ENCODE measurements at places on chromosomes 4 and X.

DNA sequence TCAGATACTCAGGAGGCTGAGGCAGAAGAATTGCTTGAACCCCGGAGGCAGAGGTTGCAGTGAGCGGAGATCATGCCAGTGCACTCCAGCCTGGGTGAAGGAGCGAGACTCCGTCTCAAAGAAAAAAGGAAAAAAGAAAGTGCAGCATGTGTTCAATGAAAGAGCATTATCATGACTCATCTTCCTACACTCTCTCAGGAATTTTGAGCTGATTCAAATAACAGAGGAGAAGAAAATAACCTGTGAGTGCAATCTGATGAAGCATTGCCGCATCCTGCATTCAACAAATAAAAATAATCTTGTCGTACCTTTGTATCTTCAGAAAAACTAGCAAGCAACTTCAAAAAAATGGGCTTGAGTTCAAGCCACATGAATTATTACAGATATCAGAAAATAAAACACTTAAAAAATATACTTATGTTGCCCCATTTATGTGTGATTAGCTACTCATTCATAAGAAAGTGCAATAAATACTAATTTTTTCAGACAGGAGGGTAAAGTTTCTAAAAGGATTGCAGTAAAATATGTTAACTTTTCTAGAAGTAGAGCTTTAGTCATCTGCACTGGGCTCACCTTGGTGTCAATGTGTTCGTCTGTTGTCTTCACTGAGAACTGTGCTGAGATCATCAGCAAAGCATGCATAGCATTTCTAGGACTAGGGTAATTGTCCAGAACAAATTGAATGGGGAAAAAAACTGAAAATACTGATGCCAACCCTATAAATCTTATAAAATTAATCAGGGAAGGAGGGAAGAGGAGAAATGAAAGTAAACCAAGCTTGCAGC, 90.4 kb upstream of the VCX3B start:
- DNase-seq = no peak

GRCh38 chr4:37561196-37561802, 124.9 kb downstream of the RELL1 start:
- no peak for DNase-seq

- DNase-seq = no peak
Observed at GRCh38 chr4:140711910-140712309, 44.3 kb downstream of the TBC1D9 start.

DNA sequence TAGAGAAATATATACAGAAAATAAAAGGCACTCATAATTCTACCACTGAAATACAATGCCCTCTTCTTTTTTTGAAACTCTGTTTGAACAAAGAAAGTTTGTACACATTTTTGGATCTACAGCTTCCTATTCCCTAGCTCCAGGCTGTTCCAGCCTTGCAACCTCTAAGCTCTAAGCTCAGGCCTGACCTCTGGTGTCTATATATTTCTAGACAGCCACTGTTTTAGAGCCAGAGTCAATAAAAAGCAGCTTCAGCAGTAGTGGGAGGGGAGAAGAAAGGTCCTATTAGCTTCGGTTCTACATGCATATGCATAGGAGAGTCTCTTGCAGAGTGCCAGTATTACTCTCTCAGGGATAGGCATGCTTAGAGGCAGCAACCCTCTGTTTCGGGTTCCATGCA, 39.7 kb downstream of the CLDN2 start:
- no peak for DNase-seq

GRCh38 chr4:175273995-175274753, 356.0 kb downstream of the ADAM29 start:
- no peak for DNase-seq

DNA sequence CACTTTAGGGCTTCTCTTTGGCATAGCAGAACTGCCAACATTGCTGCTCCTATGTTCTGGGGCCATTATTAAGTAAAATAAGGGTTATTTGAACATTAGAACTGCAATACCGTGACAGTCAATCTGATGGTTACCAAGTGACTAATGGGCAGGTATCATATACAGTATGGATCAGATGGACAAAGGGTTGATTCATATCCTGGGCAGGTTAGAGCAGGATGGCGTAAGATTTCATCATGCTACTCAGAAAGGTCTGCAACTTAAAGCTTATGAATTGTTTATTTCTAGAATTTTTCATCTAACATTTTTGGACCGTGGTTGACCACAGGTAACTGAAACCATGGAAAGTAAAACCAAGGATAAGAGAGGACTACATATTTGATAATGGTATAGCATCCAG, 40.9 kb downstream of the BRCC3 start:
- DNase-seq = no peak

DNA sequence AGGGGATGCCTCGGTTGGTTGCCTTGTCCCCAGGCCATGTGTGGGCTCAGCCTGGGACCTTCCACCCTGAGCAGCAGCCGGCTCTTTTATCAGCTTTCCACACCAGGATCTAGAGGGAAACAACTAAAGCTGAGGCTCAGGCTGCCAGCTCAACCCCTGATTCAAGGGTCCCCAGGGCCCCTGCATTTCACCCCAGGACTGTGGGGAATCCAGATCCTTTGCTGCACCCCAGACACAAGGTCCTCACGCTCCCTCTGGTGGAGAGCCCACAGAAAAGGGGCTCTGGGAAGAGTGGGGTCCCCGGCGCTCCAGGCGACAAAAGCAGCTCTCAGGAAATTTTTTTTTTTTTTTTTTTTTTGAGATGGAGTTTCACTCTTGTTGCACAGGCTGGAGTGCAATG, 64.3 kb downstream of the ZFYVE28 start:
- DNase-seq = no peak

DNA sequence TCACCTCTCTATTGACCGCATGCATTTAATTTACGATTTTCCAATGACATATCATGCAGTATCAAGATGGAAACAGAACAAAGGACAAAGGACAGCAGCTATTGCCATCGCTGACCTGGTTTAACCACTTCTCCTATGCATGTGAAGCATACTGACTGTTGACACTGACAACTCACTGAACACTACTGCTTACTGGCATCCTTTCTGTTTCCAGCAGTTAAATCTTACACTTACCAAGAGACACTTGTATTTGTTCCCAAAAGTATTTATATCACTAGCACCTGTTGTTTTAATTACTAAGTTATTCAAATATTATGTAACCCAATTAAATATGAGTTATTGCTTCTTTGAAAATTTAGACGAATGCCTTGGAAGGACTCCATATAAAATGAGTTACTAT, 176.7 kb downstream of the PDGFC start:
- no peak for DNase-seq

DNA sequence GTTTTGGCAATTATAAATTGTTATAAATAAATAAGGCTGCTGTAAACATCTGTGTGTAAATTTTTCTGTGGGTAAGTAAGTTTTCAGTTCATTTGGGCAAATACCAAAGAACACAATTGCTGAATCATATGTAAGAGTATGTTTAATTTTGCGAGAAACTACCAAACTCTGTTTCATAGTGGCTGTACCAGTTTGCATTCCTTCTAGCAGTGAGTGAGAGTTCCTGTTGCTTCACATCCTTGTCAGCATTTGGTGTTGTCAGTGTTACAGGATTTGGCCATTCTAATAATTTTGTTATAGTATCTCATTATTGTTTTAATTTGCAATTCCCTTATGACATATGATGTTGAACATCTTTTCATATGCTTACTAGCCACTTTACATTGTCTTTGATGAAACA, 48.4 kb downstream of the ARFIP1 start:
- no peak for DNase-seq

- DNase-seq = no peak
Observed at GRCh38 chr4:75726577-75726976, 2.2 kb downstream of the USO1 start.

DNA sequence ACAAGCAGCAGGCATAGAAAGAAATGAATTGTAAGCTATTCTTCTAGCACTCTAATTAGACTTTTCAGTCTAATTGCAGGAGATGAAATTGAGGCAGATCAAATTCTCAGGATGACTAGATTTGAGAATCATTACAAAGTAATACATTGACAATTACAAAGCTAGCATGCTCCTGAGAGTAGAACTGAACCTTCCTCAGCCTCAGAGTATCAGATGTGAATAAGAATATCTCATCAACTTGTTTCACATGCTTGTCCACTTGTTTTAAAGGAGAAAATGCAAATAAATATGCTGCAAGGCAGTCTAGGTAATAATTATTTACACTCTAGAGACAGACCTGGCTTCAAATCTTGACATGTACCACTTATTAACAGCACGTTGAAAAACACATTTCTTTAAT, 491.0 kb upstream of the MAGEB2 start:
- DNase-seq = no peak

DNA sequence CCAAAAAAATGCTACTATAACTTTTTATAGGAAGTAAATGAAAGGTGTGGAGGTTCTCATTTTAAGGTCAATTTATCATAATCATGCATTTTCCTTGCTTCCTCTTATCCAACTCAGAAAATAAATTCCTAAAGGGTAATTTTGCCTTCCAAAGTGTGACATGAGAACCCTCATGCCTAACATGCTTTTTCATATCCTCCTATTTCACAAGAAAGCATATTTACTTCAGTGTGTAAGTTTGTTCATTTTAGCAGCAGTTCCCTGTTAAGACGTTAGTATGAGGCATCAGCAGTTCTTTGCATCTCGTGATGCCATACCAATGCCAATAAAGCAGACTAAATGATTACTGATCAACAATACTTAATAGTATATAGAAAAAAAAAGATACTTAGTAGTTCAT, 18.4 kb downstream of the WDFY3 start:
- DNase-seq = no peak

DNA sequence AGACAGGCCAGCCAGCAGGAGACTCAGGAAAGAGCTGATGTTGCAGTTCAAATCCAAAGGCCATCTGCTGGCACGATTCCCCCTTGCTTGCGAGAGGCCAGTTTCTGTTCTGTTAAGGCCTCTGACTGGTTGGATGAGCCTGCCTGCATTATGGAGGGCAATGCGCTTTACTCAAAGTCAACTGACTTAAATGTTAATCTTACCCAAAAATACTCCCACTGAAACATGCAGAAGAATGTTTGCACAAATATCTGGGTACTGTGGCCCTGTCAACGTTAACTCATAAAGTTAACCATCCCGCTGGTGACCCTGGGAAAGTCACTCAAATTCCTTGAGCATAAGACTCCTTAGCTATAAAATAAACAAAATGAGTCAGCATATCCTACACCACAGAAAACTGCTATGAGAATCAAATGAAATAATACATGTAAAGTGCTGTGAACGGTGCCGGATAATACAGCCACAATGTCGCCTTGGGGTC, 326.4 kb downstream of the EVC2 start:
- DNase-seq = no peak

DNA sequence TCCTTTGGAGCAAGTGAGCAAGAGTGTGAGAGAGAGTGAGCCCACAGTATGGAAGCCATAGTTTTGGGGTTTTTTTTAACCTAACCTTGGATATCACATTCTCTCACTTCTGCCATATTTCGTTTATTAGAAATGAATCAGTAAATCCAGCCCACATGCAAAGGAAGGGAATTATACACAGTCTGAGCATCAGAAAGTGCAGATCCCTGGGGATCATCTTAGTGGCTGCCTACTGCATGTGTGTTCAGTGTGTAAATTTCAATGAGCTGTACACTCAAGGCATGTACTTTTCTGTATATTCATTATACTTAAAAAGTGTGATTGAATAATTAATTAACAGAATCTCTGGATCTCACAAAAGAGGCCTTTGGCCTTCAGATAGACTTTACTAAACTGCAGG, 133.8 kb upstream of the PRPS2 start:
- no peak for DNase-seq

DNA sequence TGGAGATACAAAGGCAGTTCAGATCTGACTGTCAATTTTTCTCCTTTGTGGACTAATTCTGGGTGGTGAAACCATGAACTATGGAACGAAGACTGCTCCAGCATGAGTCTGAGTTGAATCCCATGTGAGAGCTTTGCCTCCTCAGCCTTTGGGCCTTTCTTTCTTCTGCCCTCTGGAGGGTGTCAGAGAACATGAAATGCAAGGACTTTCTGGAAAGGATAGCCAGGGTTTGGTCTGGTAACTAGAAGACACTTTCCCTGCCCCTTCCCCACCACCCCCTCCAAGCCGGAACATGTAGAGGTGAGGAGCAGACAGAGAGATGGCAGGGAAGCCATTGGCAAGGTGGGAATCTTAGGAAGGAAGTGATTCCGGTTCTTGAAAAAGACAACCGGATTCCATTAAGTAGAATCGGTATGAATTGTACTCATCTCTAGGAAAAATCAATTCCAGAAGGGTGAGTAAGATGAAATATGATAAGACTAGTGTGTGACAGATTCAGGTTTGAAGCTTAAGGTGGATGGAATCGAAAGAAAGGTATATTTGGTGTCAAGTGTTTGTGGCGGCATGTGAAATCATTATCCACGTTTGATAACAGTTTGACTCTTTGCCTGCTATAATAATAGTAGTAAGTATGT, 19.0 kb downstream of the FHL1 start:
- no peak for DNase-seq

GRCh38 chr4:86841309-86841708, 7.9 kb downstream of the SLC10A6 start:
- no peak for DNase-seq

DNA sequence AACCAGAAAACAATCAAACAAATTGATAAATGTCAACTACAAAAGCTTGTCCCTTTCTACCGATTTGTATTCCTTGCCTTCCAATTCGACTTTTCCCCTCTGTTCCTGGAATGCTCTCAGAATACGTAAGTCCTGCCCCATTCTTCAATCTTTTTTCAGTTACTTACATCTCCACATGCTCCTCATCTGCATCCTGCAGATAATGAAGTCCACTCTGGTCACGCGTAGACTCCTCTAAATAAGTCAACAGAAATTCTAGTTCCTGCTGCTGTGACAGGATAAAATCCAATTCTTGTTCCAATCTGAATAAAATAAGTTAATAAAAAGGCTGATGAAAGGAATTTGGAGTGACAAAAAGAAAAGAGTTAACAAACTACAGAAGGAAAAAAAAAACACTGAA, 34.4 kb upstream of the RBM41 start:
- DNase-seq = no peak

GRCh38 chrX:26071618-26072017, 66.5 kb upstream of the MAGEB18 start:
- DNase-seq = no peak

GRCh38 chr4:1497189-1497801, 91.1 kb upstream of the NKX1-1 start:
- no peak for DNase-seq

- DNase-seq = no peak
Observed at GRCh38 chr4:76106442-76106841, 31.9 kb downstream of the ART3 start.

DNA sequence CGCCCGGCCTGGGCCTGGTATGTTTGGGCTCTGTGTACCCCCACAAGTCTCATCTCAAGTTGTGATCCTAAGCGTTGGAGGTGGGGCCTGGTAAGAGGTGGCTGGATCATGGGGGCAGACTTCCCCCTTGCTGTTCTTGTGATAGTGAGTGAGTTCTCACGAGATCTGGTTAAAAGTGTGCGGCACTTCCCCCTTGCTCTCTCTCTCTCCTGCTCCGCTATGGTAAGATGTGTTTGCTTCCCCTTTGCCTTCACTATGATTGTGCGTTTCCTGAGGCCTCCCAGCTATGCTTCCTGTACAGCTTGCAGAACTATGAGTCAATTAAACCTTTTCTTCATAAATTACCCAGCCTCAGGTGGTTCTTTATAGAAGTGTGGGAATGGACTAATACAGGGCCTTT, 53.0 kb downstream of the CHST7 start:
- no peak for DNase-seq

- no peak for DNase-seq
Observed at GRCh38 chr4:186650401-186651180, 73.1 kb downstream of the FAT1 start.
